Activated CD4-positive, alpha-beta memory T cell treated with anti-CD3 and anti-CD28 coated beads for 36 hours (primary cell): ENCODE measurements at places on chromosomes 1 and 21.

DNA sequence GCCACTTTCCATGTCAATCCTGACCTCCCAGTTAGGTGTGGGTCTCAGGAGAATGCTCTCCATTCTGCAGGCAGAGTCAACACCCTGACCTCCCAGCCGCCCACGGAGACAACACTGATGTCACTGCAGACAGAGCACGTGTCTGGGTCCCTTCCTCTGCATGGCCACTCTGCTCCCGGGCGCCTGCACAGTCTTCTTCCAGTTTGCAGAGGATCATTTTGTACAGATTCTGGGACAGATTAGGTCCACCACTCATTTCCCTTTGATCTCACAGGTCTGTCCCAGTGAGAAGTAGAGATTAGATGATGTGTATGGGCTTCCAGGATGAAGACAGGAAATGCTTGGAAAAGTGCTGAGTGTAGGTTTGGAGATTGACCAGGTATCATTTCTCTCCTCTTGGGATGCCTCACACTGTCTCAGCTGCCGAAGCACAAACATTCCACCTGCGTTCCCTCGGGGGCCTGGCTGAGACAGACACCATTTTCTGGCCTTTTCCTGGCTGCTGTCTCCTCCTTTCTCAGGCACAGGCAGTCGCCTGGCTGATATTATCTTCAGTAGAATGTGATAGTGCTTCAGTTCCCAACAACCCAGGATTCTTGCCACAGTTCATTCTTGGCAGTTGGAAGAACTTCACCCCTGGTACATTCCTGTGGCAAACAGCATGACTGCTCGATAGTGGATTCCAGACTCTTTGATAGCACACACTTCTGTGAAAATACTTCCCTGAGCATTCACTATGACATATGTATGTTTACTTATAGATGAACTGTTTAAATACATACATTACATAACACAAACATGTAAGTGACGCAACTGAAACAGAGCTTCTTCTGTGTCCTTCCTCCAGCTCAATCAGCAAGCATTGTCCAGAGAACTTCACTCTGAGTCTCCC is 7.9 kb downstream of the MYBPHL start:
- H3K4me3 ChIP-seq: no peak overlapping the region
- H3K36me3 ChIP-seq: no peaks in the 10 kb centered on the region
- peaks cover 17% of the 10 kb centered on the region for H3K27me3 ChIP-seq
- no peak overlapping the region for H3K27ac ChIP-seq
- DNase-seq: peak; percentile 42

- peaks cover 12% of the 10 kb centered on the region for H3K4me1 ChIP-seq
- no peak for DNase-seq
- no peaks in the 10 kb centered on the region for H3K36me3 ChIP-seq
- no peak overlapping the region for H3K27ac ChIP-seq
Measured at GRCh38 chr1:228062812-228063211, 19.7 kb upstream of the ARF1 start.

DNA sequence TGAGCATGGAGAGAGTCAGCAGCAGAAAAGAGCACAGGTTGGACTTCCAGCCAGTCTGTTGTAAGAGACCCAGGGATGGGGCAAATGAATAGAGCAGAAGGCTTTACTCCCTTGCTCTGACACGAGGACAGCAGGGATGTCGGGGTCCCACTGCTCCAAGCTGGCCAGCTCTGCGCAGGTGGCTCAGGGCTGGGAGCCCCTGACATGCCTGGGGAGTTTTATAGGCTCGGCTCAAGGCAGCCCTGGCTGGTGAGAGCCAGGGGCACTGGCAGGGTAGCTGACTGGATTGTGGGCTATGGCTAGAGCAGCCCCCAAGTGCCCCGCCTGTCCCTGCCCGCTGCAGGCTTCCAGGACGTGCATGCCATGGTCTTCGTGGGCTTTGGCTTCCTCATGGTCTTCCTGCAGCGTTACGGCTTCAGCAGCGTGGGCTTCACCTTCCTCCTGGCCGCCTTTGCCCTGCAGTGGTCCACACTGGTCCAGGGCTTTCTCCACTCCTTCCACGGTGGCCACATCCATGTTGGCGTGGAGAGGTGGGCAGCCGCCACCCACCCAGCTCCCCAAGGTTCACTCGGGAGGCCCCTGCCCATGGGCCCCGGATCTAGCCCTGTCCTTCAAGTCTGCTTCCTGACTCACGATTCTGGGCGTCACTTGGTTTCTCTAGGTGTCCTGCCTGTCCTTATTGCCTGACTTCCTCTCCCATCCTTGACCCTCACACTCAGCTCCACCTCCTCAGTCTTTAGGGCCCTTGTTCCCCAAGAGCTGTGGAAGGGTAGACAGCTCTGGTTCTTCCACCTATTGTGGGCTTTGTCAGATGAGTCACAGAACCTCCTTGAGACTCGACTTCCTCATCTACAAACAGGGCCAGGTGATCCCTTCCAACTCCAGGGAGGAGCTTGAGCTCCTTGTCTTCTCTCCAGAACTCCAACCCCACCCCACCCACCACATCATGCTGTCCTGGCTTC is 8.2 kb downstream of the RHBG start:
- peaks cover 6% of the 10 kb centered on the region for H3K27me3 ChIP-seq
- no peaks in the 10 kb centered on the region for H3K36me3 ChIP-seq
- H3K4me3 ChIP-seq: no peak overlapping the region
- no peak overlapping the region for H3K27ac ChIP-seq

- H3K4me3 ChIP-seq: no peak overlapping the region
- DNase-seq: no peak
- no peaks in the 10 kb centered on the region for H3K27me3 ChIP-seq
- H3K27ac ChIP-seq: peak overlapping the region; percentile 5
- peaks cover 11% of the 10 kb centered on the region for H3K36me3 ChIP-seq
Measured at GRCh38 chr1:27116697-27117096, 38.2 kb downstream of the SLC9A1 start.

GRCh38 chr1:208256556-208256955 is 12.4 kb upstream of the PLXNA2 start:
- H3K27ac ChIP-seq: no peak overlapping the region
- peaks cover 37% of the 10 kb centered on the region for H3K27me3 ChIP-seq
- H3K36me3 ChIP-seq: no peaks in the 10 kb centered on the region
- DNase-seq: no peak
- no peak overlapping the region for H3K4me3 ChIP-seq

GRCh38 chr1:93440272-93440671 is 7.6 kb upstream of the FNBP1L start:
- peaks cover 9% of the 10 kb centered on the region for H3K27me3 ChIP-seq
- no peaks in the 10 kb centered on the region for H3K4me1 ChIP-seq
- no peak overlapping the region for H3K27ac ChIP-seq
- H3K4me3 ChIP-seq: no peak overlapping the region

DNA sequence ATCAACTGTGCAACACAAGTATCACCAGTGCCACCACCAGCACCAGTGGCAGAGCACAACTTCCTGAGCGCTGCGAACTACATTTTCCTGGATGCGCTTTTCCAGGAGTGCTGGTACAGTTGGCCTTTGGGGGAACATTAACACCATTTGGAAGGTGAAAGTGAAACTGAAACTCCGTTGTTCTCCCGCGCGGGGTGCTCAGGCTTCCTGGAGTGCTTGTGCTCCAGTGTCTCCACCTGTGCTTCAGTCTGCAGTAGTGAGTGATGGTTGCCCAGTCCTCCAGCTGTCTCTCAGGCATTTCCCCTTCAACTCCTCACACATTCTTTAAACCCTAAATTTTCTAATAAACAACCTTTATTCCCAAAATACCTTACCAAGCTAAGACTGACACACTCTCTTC is 187.8 kb downstream of the LRRIQ3 start:
- H3K27ac ChIP-seq: no peak overlapping the region
- H3K27me3 ChIP-seq: peaks cover 1% of the 10 kb centered on the region
- peaks cover 8% of the 10 kb centered on the region for H3K4me1 ChIP-seq

DNA sequence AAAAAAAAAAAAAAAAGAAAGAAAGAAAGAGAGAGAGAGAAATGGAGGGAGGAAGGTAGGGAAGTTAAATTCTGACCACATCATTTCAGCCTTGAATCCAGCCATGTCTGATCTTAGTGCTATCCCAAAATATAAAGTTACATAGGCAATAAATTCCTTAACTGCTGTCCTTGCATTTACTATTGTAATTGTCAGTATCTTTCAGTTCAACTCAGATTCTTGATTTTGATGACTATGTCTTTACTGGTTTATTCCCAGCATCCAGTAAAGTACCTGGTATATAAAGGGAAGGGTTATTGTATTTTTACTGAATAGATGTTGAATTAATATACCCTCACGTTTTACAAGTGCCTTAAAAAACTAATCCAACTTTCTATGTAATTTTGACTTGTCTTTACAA is 8.9 kb upstream of the COP1 start:
- DNase-seq: no peak
- no peak overlapping the region for H3K27ac ChIP-seq
- H3K4me3 ChIP-seq: no peak overlapping the region
- peaks cover 1% of the 10 kb centered on the region for H3K36me3 ChIP-seq
- peaks cover 4% of the 10 kb centered on the region for H3K27me3 ChIP-seq
- H3K4me1 ChIP-seq: no peaks in the 10 kb centered on the region

GRCh38 chr1:177909416-177909815 is 60.4 kb downstream of the SEC16B start:
- no peak overlapping the region for H3K4me3 ChIP-seq
- no peaks in the 10 kb centered on the region for H3K36me3 ChIP-seq
- H3K27me3 ChIP-seq: no peaks in the 10 kb centered on the region
- no peaks in the 10 kb centered on the region for H3K4me1 ChIP-seq

GRCh38 chr1:191305370-191305769 is 827.7 kb upstream of the BRINP3 start:
- no peak overlapping the region for H3K27ac ChIP-seq
- no peak overlapping the region for H3K4me3 ChIP-seq
- no peaks in the 10 kb centered on the region for H3K36me3 ChIP-seq
- no peaks in the 10 kb centered on the region for H3K27me3 ChIP-seq
- DNase-seq: no peak

- H3K4me3 ChIP-seq: no peak overlapping the region
- H3K36me3 ChIP-seq: peaks cover 71% of the 10 kb centered on the region
- no peaks in the 10 kb centered on the region for H3K4me1 ChIP-seq
- no peak for DNase-seq
Measured at GRCh38 chr1:37978541-37978940, 11.3 kb downstream of the SF3A3 start.

DNA sequence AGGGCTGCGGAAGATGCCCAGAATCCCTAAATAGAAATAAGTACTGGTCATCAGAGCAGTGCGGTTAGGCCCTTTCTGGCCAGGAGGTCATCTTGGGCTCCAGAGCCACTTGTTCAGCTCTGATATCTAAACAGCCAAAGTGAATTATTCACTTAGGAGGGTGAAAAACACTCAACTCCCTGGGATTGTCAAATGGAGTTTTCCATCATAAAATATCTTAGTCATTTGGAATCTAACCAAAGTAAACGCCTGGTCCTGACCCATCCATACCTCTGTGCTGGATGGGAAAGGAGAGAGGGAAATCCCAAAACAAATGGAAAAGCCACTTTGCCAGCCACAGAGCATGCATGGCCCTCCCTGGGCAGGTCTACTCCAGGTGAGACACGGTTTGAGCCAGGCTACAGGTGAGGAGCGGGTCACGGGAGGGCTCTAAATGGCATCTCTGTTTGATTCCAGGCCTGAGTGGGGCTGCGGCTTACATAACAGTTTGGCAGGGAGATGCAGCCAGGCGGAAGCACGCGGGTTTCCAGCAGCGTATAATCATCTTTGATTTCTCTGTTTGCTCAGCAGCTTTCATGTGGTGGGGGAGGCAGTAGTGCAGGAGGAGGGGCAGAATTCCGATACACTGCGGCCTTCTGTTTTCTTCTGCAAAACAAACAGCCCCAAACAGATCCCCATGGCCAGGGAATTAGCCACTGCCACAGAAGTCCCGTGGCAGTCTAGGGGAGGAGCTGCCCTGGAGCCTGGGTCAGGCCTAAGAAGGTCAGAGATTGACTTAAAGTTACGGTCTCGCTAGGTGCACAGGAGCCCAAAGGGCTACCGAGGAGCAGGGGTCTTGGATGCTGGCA is 59.1 kb upstream of the ZNF648 start:
- H3K36me3 ChIP-seq: no peaks in the 10 kb centered on the region
- H3K27me3 ChIP-seq: no peaks in the 10 kb centered on the region
- H3K4me3 ChIP-seq: no peak overlapping the region
- no peaks in the 10 kb centered on the region for H3K4me1 ChIP-seq

DNA sequence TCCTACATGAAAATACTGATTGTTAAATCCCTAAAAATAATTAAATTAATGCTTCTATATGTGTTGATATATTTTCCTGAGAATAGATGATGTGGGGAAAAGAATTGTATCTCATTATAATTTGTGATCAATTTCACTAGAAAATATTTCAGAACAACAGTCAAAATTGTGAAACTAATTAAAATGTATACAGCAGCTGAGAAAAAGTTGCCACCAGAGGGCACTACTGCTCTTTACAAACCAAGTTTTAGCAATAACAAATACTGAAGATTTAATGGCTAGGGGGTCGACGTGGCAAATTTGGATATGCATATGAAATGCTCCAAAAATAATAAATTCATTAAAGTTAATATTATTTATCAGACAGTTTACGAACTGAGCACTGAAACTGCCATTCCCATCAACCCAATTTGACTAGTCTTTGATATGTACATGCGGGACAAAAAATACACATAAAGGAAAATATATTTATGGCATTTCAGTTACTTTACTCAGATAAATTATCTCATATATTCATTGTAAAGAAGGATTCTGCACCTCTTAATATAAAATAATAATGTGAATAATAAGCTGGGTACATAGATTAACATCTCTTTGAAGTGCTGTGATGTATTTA is 96.3 kb upstream of the TMPRSS15 start:
- H3K27me3 ChIP-seq: no peaks in the 10 kb centered on the region
- H3K4me3 ChIP-seq: no peak overlapping the region
- no peak overlapping the region for H3K27ac ChIP-seq
- no peaks in the 10 kb centered on the region for H3K36me3 ChIP-seq
- DNase-seq: peak; percentile 29

- no peak overlapping the region for H3K27ac ChIP-seq
- DNase-seq: no peak
- no peak overlapping the region for H3K4me3 ChIP-seq
Measured at GRCh38 chr1:172278478-172278877, 142.0 kb upstream of the C1orf105 start.

DNA sequence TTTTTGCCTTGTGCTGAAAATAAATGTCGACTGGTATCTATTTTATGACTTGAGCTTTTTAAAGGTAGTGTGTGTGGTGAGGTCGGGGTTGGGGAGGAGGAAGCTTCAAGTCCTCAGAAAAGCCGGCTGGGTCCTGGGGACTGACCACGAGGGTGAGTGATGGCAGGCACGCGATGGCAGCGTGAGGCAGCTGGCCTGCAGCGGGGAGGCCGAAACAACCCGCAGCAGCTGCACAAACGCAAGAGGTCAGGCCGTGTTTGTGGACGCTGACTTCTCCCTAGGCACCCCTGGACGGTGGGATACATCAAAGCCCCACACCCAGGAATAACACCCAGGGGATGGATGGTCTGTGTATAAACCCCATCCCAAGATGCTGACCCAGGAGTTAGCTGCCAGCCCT is 51.4 kb downstream of the ZBTB18 start:
- H3K4me3 ChIP-seq: no peak overlapping the region
- no peak overlapping the region for H3K27ac ChIP-seq
- H3K36me3 ChIP-seq: no peaks in the 10 kb centered on the region

GRCh38 chr1:56816264-56816663 is 2.9 kb downstream of the FYB2 start:
- no peaks in the 10 kb centered on the region for H3K4me1 ChIP-seq
- DNase-seq: no peak
- H3K4me3 ChIP-seq: no peak overlapping the region
- peaks cover 4% of the 10 kb centered on the region for H3K27me3 ChIP-seq
- no peak overlapping the region for H3K27ac ChIP-seq
- H3K36me3 ChIP-seq: no peaks in the 10 kb centered on the region

- no peak for DNase-seq
- no peak overlapping the region for H3K27ac ChIP-seq
- peaks cover 16% of the 10 kb centered on the region for H3K27me3 ChIP-seq
- no peak overlapping the region for H3K4me3 ChIP-seq
Measured at GRCh38 chr1:30302858-30303257, 420.5 kb downstream of the MATN1 start.

GRCh38 chr1:232688398-232688797 is 58.5 kb upstream of the SIPA1L2 start:
- peaks cover 20% of the 10 kb centered on the region for H3K27me3 ChIP-seq
- H3K4me1 ChIP-seq: no peaks in the 10 kb centered on the region
- DNase-seq: no peak
- no peaks in the 10 kb centered on the region for H3K36me3 ChIP-seq
